ENCODE measurements at places on chromosomes 16 and 17. TPM values are rescaled to one million over a fixed set of nuclear protein-coding genes. Genes with fewer than 3 reads are reported as not detected.

Gene CLEC3A
- total RNA-seq: not detected

Gene NUPR1
- 355 TPM for total RNA-seq

Gene MPP3
- 17.2 TPM for total RNA-seq

Gene PDE6G
- not detected for total RNA-seq

Gene ACSM5
- 2.2 TPM for total RNA-seq

Gene CLDN7
- 102 TPM for total RNA-seq

- H3K27me3 ChIP-seq: no peaks in the 10 kb centered on the region
- no peak overlapping the region for H3K4me3 ChIP-seq
- H3K27ac ChIP-seq: no peak overlapping the region
- DNase-seq: no peak
Measured at GRCh38 chr16:80164966-80165550, 375.7 kb upstream of the DYNLRB2 start.

DNA sequence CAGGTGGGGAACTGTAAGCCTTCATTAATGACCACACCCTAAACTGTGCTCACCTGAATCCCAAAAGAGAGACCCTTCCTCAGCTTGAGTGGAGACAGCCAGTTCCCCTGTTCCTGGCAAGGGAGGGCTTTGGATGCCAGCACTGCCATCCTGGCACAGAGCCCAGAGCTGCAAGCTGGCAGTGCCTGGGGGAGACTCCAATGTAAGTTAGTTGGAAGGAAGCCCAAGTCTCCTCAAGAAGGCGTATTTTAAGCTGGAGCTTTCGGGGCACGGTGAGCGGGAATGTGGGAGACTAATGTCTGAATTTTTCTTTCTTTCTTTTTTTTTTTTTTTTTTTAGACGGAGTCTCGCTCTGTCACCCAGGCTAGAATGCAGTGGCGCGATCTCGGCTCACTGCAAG lies 4.7 kb downstream of the CDC42EP4 start:
- H3K4me3 ChIP-seq: peak overlapping the region; percentile 10
- H3K36me3 ChIP-seq: no peaks in the 10 kb centered on the region
- no peaks in the 10 kb centered on the region for H3K27me3 ChIP-seq
- peak; percentile 52 for DNase-seq
- peak overlapping the region; percentile 95 for H3K27ac ChIP-seq

DNA sequence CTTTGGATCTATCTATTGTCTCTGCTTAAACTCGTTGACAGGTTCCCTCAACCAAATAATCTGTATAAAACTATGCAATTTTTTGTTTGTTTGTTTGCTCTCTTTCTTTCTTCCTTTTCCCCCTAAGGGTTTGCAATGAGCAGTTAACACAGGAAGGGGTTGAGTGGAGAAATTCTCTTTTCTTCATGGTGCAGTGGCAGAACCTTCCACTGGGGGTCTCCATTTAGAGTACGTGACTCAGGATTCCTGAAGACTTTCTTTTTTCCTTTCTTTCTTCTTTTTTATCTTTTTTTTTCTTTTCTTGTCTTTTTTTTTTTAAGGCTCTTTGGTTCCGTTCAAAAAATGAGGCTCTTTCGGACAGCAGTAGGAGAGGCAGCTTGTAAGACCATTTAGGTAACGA lies 19.5 kb upstream of the RBFOX1 start:
- H3K27ac ChIP-seq: no peak overlapping the region
- H3K4me1 ChIP-seq: no peaks in the 10 kb centered on the region
- H3K4me3 ChIP-seq: no peak overlapping the region
- DNase-seq: no peak
- H3K36me3 ChIP-seq: no peaks in the 10 kb centered on the region

GRCh38 chr16:54506741-54507500 lies 220.3 kb upstream of the IRX3 start:
- H3K36me3 ChIP-seq: no peaks in the 10 kb centered on the region
- H3K4me3 ChIP-seq: no peak overlapping the region

DNA sequence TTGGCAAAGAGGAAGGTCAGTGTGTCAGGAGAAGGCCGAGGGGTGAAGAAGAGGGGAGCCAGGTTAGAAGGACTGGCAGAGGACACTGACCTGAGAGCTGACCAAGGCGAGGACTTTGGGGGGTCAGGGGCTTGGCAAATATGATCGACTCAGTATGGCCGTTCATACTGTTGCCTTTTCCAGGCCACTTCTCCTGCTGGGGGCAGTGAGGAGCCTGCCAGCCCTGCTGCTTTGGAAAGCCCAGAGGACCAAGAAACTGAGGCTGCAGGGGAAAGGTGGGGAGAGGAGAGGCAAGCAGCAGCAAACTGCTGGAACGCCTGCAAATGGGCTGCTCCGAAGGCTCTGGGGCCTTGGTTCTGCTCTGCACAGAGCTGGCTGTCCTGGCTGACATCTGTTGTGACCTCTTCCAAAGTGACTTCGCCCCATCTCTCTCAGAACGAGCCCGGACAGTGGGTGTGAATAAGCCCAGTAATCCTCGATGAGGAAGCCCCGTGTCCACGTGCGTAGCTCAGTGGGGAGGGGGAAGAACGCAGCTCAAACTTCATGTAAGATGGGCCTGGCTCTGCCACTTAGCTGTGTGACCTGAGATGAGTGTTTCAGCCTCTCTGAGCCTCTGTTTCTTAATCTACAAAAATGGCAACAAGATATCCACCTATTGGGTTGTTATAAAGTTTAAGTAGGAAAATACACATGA lies 111.3 kb downstream of the SALL1 start:
- H3K36me3 ChIP-seq: no peaks in the 10 kb centered on the region
- H3K4me1 ChIP-seq: no peaks in the 10 kb centered on the region
- no peaks in the 10 kb centered on the region for H3K27me3 ChIP-seq
- no peak overlapping the region for H3K27ac ChIP-seq
- H3K4me3 ChIP-seq: no peak overlapping the region
